ENCODE measurements at places on chromosomes 2 and 18.

GRCh38 chr2:72155151-72155550 is 7.5 kb upstream of the CYP26B1 start:
- DNase-seq, result no peak

DNA sequence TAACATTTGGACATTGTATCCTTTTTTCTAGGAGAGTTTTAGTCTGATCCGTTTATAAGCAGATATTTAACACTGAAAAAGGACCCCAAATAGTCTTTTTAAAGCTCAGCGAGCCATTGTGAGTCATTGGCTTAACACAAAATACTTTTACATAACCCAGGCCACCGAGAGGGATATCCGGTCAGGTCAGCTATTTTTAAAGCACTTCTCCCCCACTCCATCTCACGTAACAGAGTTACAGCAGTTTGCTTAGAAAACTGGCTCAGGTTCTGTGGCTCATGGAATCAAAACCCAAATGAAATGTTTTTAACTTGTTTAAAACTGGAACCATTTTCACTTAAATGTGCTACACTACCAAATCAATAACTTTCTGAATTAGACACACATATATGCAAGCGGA is 23.9 kb downstream of the COL4A3 start:
- no peak for DNase-seq

DNA sequence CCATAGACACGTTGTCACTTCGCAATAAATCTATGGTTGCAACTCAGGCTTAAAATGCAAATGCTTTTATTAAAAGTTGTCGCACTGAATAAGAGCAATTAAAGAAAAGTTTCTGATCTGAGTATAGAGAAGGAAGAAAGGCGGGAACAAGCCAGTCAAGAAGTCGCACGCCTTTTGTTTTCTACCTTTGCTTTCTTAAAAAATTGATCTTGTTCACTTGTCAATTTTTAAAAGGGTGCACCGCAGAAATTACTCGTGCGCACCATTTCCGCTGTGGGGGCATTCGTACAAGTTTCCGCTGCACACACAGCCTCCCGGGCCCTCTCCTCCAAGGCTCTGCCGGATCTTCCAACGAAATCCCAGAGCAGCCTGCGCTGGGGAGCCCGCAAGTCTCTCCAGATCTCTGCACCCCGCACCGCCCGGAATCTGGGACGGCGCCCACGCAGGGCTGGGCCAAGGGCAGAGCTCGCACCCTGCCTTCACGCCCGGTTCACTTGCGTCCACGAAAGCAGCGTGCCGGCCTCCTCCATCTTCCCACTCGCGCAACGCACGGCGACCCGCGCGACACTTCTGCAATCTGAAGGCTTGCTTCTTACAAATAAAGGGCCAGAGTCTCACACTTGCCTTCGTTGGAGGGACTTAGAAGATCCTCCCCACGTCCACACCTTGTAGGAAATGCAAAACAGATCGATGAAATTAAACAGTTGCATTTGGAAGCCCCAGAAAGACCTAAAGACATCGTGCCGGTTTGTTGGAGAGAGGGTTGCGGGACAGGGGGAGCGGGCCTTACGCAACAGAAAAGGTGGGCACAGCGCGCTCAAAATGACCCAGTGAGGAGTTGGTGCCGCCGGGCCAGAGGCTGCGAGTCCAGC is 2.6 kb upstream of the SALL3 start:
- DNase-seq, result no peak

GRCh38 chr2:109339519-109339966 is 210.5 kb downstream of the SH3RF3 start:
- DNase-seq, result no peak

- DNase-seq, result no peak
These were observed 206.2 kb upstream of the PXDN start for GRCh38 chr2:1950474-1950873.

GRCh38 chr2:98749066-98749450 is 18.1 kb upstream of the MGAT4A start:
- DNase-seq, result no peak

DNA sequence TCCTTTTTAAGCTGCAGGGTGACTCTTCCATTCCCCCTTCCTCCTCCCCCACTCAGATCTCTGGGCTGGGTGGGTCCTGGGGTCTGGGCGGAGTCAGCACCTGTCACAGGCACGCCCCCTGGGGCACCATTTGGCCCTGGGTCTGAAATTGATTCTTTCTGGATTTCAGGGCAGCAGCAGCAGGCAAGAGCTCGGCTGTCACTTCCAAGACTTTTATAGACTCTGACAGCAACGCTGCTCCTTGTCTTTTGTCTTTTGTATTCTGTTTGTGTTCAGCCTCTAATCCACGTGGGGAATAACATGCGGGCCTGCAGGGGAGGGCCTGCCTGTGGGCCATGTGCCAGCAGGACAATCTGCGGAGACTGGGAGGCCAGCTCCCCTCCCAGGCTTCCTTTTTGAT is 3.9 kb downstream of the BOD1L2 start:
- DNase-seq, result no peak

GRCh38 chr2:85716346-85716914 is 22.3 kb downstream of the GNLY start:
- DNase-seq, result no peak

GRCh38 chr2:71608034-71608433 is 154.7 kb downstream of the DYSF start:
- no peak for DNase-seq

DNA sequence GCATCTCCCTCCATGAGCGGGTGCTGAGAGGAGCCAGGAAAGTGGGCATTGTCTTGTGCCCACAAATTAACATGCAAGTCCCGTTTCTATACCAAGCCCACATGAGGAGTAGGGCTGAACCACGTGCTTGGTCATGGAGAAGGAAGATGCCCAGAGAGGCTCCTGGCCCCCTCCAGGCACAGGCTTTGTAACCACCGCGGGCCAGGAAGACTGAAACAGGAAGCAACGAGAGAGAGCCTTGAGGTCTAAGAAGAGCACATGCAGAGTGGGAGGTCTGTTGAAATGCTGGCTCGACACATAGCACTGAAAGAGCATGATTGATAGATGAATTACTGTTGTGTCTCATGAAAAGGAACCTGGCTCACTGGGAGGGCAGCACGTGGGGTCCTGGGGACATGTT is 36.3 kb downstream of the VWA3B start:
- DNase-seq, result no peak

GRCh38 chr2:177383935-177384334 is 8.6 kb upstream of the AGPS start:
- DNase-seq, result no peak

GRCh38 chr2:137886083-137886831 is 78.0 kb upstream of the HNMT start:
- no peak for DNase-seq

DNA sequence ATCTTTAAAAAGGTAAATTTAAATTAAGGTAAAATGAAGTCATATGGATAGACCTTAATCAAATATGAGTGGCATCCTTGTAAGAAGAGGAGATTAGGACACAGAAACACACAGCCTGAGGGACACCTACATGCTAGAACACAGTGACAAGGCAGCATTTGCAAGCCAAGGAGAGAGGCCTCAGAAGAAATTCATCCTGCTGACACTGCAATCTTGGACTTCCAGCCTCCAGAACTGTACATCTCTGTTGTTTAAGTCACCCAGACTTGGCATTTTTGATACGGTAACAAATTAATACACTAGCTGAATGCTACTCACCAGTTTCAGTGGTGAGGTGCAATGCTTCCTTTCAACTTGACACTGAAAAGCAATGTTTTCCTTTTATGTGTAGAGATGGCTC is 305.0 kb downstream of the TDRD15 start:
- no peak for DNase-seq

DNA sequence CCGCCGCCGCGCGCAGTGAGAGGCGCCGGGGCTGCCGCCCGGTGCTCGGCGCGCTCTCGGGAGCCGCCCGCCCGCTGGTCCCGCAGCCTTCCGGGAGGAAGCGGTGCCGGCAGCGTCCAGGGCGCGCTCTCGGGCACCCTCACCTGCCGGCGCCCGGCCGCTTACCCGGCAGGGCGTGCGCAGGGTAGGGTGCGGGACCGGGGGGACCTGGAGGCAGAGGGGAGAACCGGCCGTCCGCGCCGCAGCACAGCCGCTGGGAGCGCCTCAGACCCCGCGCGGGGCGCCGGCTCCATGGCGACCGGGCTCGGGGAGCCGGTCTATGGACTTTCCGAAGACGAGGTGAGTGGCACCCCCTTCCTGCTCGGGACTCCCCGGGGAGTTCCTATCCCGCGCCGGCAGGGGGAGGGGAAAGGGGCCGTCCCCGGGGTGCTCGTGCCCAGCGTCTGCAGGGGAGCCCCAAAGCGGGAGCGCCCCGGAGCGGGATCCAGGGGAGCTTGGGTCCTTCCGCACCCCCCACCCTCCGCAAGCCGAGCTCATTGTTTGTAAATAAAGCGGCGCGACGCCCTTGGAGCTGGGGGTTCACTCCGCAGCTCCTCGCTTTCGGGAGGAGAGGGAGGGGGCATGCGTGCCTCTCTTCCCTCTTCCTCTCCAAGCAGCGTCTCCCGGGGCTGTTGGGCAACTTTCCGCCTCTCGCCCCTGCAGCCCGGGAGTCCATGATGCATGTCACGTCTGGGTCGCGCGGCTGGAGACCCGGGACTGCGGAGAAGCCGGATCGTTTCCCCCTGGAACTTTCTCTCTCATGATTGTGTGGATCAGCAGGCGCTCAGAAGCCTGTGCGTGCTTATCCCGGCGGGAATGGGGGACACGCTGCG is 580 bp downstream of the NEDD4L start:
- peak; percentile 31 for DNase-seq

GRCh38 chr18:741931-742512 is 29.6 kb upstream of the ENOSF1 start:
- no peak for DNase-seq

DNA sequence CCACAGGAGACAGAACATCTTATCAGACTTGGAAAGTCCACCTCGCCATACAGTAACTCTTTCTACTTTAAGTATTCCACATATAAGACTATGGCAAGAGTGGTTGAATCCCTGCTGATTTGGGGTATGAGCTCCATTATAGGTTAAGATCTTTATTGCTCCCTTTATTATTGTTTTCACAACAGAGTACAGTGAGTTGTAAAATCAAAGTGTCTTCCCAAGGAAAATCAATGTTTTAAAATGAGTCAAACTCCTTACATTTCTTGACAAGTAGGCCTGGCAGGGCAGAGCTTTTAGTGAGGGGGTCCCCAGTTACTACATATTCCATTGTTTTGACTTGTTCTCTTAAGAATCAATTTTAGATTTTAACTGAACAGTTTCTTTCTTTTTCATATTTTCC is 49.6 kb upstream of the STAT1 start:
- no peak for DNase-seq

GRCh38 chr2:61784643-61785042 is 69.2 kb downstream of the FAM161A start:
- DNase-seq, result no peak

DNA sequence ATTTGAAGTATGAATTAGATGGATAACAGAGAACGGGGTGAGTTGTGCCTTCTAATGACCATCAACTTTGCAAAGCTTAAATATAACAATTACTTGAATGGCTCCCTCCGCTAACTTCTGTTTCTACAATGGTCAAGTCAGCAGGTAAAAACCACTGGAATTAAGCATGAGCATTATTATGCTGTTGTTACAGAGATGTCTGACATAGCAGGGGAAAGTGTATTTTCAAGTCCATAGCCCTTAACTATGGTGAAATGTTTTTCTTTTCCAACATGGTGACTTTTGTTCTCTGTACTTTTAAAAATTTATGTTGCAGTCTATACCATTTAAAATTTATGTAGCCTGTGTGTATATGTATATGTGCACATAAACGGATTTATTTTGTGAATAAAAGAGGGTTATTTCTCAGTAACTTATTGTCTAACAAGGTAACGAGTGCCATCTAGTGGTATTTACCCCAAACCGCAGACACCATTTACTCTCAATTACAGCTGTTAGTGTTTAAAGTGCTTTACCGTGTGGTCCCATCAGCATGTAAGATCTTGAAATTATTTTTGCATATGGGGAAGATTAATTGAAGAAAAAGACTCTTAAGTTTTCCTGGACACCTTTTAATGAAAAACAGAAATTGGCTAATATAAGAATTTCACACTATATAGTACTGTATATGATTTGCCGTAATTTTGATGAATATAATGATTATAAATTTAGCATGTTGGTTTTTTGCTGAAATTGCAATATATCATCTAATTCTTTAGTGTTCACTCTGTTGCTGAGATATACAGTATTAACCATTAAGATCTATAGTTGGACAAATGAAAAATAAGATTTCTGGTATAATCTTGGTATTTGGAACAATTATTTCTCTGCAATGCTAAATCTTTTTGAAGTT is 78.2 kb downstream of the UBE2E3 start:
- no peak for DNase-seq

GRCh38 chr2:174870787-174871186 is 106.5 kb upstream of the CHRNA1 start:
- DNase-seq, result no peak

DNA sequence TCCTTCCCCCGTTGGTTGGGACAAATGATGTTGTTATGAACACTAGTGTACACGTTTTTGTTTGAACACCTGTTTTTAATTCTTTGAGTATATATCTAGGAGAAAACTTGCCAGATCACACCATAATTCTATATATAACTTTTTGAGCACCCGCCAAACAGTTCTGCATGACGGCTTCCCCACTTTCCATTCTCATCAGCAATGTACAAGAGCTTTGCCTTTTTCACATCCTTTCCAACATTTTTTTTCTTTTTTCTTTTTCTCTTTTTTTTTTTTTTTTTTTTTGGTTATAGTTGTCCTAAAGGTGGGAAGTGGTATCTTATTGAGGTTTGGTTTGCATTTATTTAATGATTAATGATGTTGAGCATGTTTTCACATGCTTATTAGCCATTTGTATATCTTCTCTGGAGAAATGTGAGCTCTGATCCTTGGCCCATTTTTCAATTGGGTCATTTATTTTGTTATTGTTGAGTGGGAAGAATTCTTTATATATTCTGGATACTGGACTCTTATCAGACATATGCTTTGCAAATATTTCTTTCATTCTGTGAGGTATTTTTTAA is 86.9 kb upstream of the ZC3H15 start:
- no peak for DNase-seq

GRCh38 chr18:72456802-72457201 is 87.3 kb downstream of the CBLN2 start:
- DNase-seq, result no peak

DNA sequence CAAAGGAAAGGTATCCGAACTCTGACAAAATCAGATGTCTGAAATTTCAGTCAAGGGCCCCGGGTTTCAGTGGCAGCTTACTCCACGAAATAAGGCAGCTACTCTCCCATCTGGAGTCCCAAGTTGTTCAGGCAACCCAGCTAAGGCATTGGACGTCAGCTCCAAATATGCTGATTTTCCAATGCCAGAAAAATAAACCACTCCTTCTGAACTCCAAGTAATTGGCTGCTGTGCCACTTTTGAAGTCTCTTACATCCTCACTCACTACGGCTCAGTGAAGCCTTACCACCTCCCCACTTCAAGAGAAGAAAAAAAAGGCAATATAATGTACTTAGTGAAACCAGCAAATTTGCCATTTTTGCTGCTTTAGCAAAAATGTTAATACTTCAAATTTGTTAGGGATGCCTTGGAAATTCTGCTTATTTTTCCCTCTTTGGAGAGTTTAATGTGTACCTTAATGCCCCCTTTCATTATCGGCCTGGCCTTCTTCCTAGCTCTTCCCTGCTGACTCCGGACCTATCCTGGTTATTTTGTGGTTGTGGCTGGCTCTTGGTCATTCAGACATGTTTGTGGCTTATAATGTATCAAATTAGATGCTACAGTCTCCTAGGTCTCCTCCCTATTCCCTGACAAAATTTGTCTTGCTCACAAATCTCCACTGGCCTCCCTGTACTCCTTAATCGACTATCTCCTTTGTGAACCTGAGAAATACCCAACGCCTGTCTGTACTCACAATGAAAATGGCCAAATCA is 589.2 kb upstream of the ZEB2 start:
- no peak for DNase-seq

All from stimulated activated CD4-positive, alpha-beta T cell treated with anti-CD3 and anti-CD28 coated beads, Interleukin-15, amount 100 ng/mL, for 1 hour (primary cell).